ENCODE measurements at places on chromosomes 12 and 14. TPM values are rescaled to one million over a fixed set of nuclear protein-coding genes. Genes with fewer than 3 reads are reported as not detected.

The RNF212B gene
- polyA plus RNA-seq, result 0.34 TPM

The NAV3 gene
- 4.8 TPM for polyA plus RNA-seq

The C14orf39 gene
- 0.22 TPM for polyA plus RNA-seq

The MDGA2 gene
- 0.82 TPM for polyA plus RNA-seq

The AVPR1A gene
- 0.84 TPM for polyA plus RNA-seq

The IQSEC3 gene
- 2.7 TPM for polyA plus RNA-seq

The GRIP1 gene
- 6.7 TPM for polyA plus RNA-seq

The FSCB gene
- not detected for polyA plus RNA-seq

The KERA gene
- 0.22 TPM for polyA plus RNA-seq

- no peaks in the 10 kb centered on the region for H3K36me3 ChIP-seq
- H3K4me3 ChIP-seq, result no peak overlapping the region
These were observed 147.6 kb downstream of the RIMBP2 start for GRCh38 chr12:130568501-130568900.

DNA sequence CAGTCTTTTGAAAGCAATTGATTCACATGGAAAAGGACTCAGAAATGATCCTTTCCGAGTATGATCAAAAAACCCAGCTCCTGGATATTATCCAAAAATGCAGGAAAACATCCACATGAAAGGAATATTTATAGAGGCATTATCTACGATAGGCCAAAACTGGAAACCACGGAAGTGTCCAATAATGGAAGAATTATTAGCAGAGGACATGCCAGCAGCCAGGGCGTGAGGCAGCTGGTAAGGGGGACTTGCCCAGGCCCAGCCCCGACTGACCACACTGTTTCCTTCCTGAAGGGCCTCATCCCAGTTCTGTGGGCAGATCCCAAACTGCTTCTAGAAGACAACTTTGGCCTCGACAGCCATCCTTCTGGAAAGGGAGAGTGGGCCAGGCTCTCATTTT, 20.5 kb downstream of the ACTN1 start:
- DNase-seq, result no peak
- H3K4me1 ChIP-seq, result peaks cover 34% of the 10 kb centered on the region
- no peak overlapping the region for H3K4me3 ChIP-seq
- H3K27ac ChIP-seq, result no peak overlapping the region
- peaks cover 6% of the 10 kb centered on the region for H3K36me3 ChIP-seq
- H3K27me3 ChIP-seq, result no peaks in the 10 kb centered on the region

GRCh38 chr12:19792028-19792427, 352.7 kb downstream of the AEBP2 start:
- no peaks in the 10 kb centered on the region for H3K27me3 ChIP-seq
- H3K4me1 ChIP-seq, result no peaks in the 10 kb centered on the region
- no peak overlapping the region for H3K27ac ChIP-seq
- DNase-seq, result no peak
- H3K36me3 ChIP-seq, result no peaks in the 10 kb centered on the region
- H3K4me3 ChIP-seq, result no peak overlapping the region

GRCh38 chr12:105503619-105504018, 173.1 kb downstream of the C12orf75 start:
- DNase-seq, result no peak
- H3K4me3 ChIP-seq, result no peak overlapping the region

DNA sequence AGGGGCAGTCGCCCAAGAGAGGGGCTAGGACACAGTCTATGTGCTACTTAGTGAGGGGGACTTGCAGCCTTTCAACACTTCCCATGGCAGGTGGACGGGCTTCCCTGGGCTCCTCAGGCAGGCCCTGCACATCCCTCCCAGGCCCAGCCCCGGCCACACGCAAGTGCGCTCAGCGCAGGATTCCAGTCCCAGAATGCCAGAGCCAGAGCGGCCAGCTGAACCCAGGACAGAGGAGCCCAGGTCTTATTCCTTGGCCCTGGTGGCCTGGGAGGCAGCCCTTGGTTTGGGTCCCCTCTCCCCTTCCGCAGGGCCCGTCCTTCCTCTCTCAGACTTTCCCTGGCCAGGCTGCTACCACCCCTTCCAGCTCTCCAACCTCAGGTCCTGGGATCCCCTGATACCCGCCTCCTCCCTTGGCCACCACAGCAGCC, 12.0 kb downstream of the DLK1 start:
- no peak overlapping the region for H3K4me3 ChIP-seq
- no peaks in the 10 kb centered on the region for H3K36me3 ChIP-seq
- peaks cover 16% of the 10 kb centered on the region for H3K27me3 ChIP-seq
- no peak for DNase-seq

DNA sequence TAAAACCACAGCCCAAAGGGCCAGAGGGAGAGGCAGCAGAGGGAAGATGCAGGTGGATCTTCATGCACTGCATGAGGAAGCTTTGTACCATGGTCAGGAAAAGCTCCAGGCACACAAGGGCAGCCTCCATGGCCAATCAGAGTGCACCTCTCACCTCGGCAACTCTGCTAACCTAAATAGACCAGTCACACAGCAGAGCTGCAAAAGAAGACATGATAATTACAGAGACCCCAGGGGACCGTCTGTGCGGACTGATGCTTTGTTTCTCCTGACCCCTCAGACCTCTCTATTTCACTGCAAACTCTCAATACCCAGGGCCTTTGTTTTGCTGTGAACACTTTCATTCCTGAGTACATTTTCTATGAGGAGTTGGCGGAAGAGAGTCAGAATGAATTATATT, 10.7 kb upstream of the TCL1B start:
- no peak overlapping the region for H3K4me3 ChIP-seq
- H3K27me3 ChIP-seq, result peaks cover 4% of the 10 kb centered on the region
- DNase-seq, result no peak
- no peaks in the 10 kb centered on the region for H3K4me1 ChIP-seq

- no peaks in the 10 kb centered on the region for H3K27me3 ChIP-seq
- DNase-seq, result peak; percentile 65
- no peaks in the 10 kb centered on the region for H3K36me3 ChIP-seq
These were observed 238.7 kb downstream of the AKAP6 start for GRCh38 chr14:32567543-32568384.

GRCh38 chr12:44101475-44101874, 265.6 kb downstream of the TMEM117 start:
- H3K4me1 ChIP-seq, result no peaks in the 10 kb centered on the region
- no peaks in the 10 kb centered on the region for H3K27me3 ChIP-seq
- H3K4me3 ChIP-seq, result no peak overlapping the region
- H3K36me3 ChIP-seq, result no peaks in the 10 kb centered on the region

- no peaks in the 10 kb centered on the region for H3K36me3 ChIP-seq
- H3K4me1 ChIP-seq, result peaks cover 25% of the 10 kb centered on the region
- peak overlapping the region; percentile 31 for H3K27ac ChIP-seq
- no peak overlapping the region for H3K4me3 ChIP-seq
- DNase-seq, result peak; percentile 75
- no peaks in the 10 kb centered on the region for H3K27me3 ChIP-seq
These were observed 133.5 kb upstream of the HIF1A start for GRCh38 chr14:61561657-61562276.

DNA sequence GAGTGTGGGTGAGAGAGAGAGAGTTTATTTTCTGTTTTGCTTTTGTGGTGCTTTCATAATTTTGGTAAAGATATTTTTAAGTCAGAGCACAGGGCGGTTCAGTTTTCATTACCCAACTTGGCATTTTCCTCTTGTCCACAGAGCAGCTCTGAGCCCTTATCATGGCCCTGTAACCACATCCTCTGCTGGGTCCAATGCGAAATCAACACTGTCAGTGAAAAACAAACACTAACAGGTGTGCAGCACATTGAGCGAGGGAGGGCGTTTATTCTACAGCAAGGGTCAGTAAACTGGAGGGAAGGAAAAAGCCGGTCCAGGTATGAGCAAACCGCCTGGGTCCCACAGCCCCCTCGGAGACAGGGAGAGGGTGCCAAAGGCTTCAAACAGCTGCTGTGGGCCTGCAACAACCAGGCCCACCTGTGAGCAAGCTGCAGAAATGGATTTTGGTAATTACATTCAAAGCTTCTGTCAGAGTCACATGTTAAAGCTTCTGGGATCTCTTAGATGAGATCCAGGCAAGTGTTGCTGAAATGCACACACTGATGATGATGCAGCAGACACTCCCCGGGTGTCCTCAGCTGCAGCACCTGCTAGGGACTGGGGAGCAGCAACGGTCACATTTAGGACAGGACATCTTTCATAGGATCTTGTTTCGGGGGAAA, 132.7 kb upstream of the DYRK2 start:
- no peak overlapping the region for H3K4me3 ChIP-seq
- no peaks in the 10 kb centered on the region for H3K36me3 ChIP-seq
- no peaks in the 10 kb centered on the region for H3K27me3 ChIP-seq
- peaks cover 9% of the 10 kb centered on the region for H3K4me1 ChIP-seq

- H3K4me1 ChIP-seq, result no peaks in the 10 kb centered on the region
- H3K27me3 ChIP-seq, result no peaks in the 10 kb centered on the region
- H3K27ac ChIP-seq, result no peak overlapping the region
- DNase-seq, result no peak
- H3K36me3 ChIP-seq, result no peaks in the 10 kb centered on the region
These were observed 190.3 kb upstream of the PPFIA2 start for GRCh38 chr12:81949416-81949815.

GRCh38 chr14:55272387-55272786, 1.2 kb downstream of the FBXO34 start:
- H3K36me3 ChIP-seq, result no peaks in the 10 kb centered on the region
- H3K27me3 ChIP-seq, result no peaks in the 10 kb centered on the region
- H3K27ac ChIP-seq, result peak overlapping the region; percentile 92
- DNase-seq, result no peak

GRCh38 chr12:28360253-28360652, 170.0 kb downstream of the CCDC91 start:
- no peaks in the 10 kb centered on the region for H3K27me3 ChIP-seq
- H3K36me3 ChIP-seq, result no peaks in the 10 kb centered on the region
- H3K4me1 ChIP-seq, result no peaks in the 10 kb centered on the region
- H3K27ac ChIP-seq, result no peak overlapping the region
- no peak overlapping the region for H3K4me3 ChIP-seq

GRCh38 chr14:65210118-65210821, 108.0 kb upstream of the MAX start:
- DNase-seq, result no peak
- H3K27me3 ChIP-seq, result no peaks in the 10 kb centered on the region
- H3K27ac ChIP-seq, result no peak overlapping the region
- peaks cover 14% of the 10 kb centered on the region for H3K4me1 ChIP-seq

DNA sequence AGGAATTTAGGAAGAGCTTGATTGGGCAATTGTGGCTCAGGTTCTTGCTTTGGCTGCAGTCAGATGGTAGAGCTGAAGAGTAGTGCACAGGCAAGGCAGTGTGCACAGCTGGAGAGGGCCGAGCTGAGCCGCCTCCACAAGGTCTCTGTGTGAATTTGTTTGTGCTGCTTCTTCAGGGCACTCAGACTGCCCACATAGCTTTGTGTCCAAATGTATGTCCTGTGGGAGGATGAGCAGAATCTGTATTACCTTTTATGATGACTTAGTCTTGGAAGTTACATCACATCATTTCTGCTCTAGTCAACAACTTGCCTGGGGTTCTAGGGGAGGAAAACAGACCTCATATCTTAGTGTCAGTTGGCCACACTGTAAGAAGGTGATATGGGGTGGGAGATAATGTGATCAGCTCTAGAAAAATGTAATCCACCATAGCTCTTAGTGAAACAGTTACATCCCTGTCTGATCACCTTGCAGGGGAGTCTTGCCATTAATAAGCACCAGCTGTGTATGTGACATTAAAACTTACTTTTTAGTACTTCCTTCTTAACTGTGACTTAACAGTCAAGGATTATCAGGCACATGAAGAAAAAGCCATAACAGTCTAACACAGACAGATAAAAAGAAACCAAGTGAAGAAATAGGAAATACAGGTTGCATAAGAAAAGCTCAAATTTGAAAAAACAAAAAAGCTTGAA, 53.4 kb downstream of the RCOR1 start:
- H3K4me1 ChIP-seq, result peaks cover 3% of the 10 kb centered on the region
- DNase-seq, result no peak
- H3K36me3 ChIP-seq, result no peaks in the 10 kb centered on the region
- no peaks in the 10 kb centered on the region for H3K27me3 ChIP-seq
- H3K4me3 ChIP-seq, result no peak overlapping the region

DNA sequence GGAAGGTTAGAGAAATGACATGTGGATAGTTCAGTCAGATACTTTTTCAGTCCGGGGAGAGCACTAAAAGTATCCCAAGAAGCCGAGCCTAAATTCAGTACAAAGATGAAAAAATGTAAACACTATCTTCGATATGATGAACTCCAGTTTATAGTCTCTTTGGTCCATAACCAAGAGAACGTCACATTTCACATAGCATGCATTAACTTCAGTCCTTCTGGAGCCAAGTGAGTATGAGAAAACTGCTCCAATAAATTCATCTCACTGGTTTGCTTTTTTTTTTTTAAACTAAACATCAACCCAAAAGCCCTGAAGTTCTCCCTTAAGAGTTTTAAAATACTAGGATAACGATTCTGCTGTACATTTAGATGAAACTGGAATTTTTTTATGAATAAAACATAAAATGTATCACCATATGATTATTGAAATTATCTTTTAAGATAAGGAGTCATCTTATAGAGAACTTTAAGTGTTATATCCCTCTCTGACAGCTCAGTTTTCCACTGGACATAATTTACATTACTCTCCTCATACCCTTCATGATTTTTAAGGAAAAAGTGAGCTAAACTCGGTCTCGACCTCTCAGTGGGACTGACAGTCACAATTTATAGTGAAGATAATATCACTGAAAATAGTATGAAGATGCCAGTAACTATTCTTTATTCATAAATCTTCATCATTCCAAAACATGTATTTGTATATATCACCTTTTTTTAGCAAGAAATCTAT, 841.5 kb upstream of the FLRT2 start:
- H3K27me3 ChIP-seq, result no peaks in the 10 kb centered on the region
- no peak overlapping the region for H3K4me3 ChIP-seq
- DNase-seq, result peak; percentile 11
- H3K27ac ChIP-seq, result no peak overlapping the region

DNA sequence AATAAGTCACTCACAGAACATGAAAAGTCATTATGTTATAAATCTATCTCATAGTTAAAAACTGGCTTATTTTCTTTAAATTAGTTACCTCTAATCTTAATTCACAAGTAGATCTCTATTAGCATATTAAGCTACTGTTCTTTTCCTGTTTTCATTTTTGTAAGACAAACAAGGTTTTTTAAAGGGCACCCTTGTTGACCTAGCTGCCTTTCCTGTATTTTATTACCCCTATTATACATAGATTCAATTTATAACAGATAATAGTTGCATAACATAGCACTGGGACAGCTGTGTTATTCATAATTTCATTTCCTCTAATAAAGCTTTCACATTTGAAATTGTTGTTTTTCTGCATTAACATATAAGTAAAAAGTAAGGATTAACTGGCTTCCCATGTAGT, 1500.7 kb upstream of the FLRT2 start:
- H3K4me3 ChIP-seq, result no peak overlapping the region
- H3K27me3 ChIP-seq, result no peaks in the 10 kb centered on the region
- no peak overlapping the region for H3K27ac ChIP-seq
- H3K36me3 ChIP-seq, result no peaks in the 10 kb centered on the region
- no peak for DNase-seq
- no peaks in the 10 kb centered on the region for H3K4me1 ChIP-seq

- H3K27me3 ChIP-seq, result peaks cover 23% of the 10 kb centered on the region
- H3K4me1 ChIP-seq, result no peaks in the 10 kb centered on the region
- DNase-seq, result no peak
- H3K27ac ChIP-seq, result no peak overlapping the region
- no peak overlapping the region for H3K4me3 ChIP-seq
These were observed 272.0 kb upstream of the SFSWAP start for GRCh38 chr12:131438881-131439280.

- H3K4me1 ChIP-seq, result no peaks in the 10 kb centered on the region
- no peak overlapping the region for H3K4me3 ChIP-seq
- no peaks in the 10 kb centered on the region for H3K27me3 ChIP-seq
- peaks cover 4% of the 10 kb centered on the region for H3K36me3 ChIP-seq
- DNase-seq, result no peak
- no peak overlapping the region for H3K27ac ChIP-seq
These were observed 56.4 kb upstream of the ATP2A2 start for GRCh38 chr12:110224379-110225304.

GRCh38 chr14:34956931-34957330, 25.9 kb upstream of the SRP54 start:
- H3K27me3 ChIP-seq, result no peaks in the 10 kb centered on the region
- no peak for DNase-seq
- H3K27ac ChIP-seq, result no peak overlapping the region
- no peaks in the 10 kb centered on the region for H3K4me1 ChIP-seq
- H3K36me3 ChIP-seq, result peaks cover 13% of the 10 kb centered on the region
- H3K4me3 ChIP-seq, result no peak overlapping the region

Data from large intestine (tissue), 12 donors.